Hematopoietic multipotent progenitor cell treated with erythropoietin and hydrocortisone succinate and interleukin-3 and kit ligand, for 6 days (in vitro differentiated cells): ENCODE measurements at places on chromosomes 11 and 22.

DNA sequence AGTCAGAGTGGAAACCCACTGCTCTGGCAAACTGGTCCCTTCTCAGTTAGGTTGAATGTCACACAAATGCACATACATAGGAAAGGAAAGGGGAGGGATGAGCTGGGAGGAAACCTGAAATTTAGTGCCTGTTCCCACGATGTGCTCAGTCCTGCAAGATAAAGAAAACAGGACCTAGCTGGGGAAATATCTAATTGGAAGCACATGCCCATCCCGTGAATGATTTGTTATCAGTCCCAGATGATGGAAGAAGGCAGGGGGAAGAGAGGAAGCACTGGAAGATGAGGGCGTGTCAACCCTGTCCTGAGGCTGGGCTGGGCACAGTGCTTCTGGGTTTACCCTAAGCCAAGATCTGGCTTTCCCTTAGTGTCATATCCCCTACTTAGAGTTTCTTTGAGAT is 173.9 kb downstream of the NAV2 start:
- DNase-seq: no peak

GRCh38 chr22:22818202-22818538 is 69.4 kb upstream of the IGLL5 start:
- no peak for DNase-seq

GRCh38 chr11:126840201-126840886 is 160.2 kb downstream of the KIRREL3 start:
- DNase-seq: no peak

GRCh38 chr11:115700496-115700895 is 196.3 kb upstream of the CADM1 start:
- no peak for DNase-seq

DNA sequence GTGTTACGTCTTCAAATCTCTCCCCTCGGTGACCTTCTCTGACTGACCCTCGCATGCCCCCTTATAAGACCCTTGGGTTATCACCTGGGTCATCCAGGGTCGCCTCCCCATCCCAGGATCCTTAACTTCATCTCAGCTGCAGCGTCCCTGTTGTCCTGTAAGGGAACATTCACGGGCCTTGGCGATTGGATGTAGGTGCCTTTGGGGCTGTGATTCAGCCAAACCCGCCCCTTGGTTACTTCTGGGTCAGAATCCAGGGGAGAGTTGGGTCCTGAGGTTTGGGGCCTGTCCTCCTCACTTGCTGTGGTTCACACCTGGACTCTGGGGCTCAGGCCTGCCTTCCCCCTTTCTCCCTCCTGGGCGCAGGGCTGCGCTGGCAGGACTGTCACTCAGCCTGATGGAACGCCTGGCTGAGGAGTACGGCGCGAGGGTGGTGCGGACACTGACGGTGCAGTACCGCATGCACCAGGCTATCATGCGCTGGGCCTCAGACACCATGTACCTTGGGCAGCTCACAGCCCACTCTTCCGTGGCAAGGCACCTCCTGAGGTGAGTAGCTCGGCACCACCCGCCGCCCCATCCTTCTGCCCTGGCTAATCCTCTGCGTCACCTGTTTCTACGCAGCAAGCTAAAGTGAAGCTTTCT is 29.4 kb downstream of the IGHMBP2 start:
- DNase-seq: no peak

DNA sequence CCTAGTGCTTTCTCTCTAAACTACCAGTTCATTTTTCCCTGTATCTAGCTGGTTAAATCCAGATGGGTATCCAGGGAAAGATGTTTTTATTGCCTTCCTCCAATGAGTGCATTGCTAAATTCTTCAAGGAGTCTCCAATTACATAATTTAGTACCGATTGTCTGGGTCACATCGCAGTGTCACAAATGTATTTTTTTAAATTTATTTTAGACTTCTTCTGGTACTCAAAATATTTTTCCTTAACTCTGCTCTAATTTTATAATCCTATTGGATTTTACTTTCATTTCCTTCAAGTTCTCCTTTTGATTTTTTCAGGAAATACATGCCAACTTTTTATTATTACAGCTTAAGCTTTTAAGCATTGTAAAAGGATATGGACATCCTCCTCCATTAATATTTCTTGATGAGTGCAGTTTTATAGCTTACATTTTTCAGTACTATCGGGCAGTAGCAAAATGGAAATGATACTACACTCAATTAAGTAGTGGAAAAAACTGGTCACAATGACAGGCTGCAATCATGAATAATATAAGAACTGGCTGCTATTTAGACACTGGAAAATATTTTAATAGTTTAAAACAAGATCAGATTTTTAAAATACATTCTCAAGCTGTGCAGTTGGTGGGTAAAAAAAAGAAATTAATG is 20.3 kb downstream of the BBOX1 start:
- no peak for DNase-seq

DNA sequence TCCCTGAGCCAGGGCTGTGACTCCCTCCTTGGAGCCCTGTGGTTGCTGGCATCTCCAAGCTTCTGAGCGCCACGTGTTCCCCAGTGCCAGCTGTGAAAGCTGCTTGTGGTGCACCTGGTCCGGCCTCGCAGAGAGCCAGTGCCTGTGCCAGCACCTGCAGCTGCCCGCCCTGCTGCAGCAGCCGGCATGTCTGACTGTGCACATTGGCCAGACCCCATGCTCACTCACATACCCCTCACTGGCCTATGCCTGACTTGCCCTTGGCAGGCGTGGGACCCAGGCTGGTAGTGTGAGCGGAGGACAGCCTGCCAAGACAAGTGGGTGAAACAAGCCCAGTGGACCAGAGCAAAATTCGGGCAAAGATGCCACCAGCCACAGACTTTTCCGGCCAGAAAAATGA is 9.8 kb downstream of the MRPL48 start:
- DNase-seq: no peak

DNA sequence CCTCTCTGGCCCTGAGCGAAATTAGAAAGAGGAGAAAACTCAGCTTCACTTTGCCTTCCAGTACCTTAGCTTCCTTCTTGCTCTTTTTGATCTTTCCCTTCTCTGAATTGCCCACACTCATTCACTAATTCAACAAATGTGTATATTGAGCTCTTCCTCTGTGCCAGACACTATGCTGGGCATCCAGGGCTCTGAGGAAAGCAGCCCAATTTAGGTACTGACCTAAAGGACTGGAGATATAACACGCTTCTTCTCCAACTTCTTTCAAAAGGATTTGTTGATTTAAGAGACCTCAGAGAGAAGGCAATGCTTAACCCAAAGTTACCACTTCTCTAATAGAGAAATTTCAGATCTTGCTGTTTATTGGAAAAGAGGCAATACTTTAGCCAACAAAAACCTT is 103.6 kb downstream of the TMPRSS5 start:
- DNase-seq: no peak

DNA sequence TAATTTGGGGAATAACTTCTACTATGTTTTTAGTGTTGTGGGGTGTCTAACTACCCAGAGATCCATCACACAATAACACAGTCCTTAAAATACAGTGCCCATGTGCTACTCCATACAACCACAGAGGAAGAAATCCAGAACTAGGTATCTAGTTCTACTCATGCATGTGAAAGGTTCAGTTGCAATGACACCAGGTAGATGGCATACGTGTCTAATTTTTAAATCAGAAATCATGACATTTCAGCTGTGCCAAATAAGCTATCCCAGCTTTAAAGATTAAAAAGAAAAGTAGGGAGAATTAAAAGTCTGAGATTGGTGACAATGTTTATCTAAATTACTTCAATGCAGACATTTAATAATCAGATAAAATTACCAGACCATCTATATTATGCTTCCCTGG is 122.2 kb downstream of the CD44 start:
- DNase-seq: no peak

DNA sequence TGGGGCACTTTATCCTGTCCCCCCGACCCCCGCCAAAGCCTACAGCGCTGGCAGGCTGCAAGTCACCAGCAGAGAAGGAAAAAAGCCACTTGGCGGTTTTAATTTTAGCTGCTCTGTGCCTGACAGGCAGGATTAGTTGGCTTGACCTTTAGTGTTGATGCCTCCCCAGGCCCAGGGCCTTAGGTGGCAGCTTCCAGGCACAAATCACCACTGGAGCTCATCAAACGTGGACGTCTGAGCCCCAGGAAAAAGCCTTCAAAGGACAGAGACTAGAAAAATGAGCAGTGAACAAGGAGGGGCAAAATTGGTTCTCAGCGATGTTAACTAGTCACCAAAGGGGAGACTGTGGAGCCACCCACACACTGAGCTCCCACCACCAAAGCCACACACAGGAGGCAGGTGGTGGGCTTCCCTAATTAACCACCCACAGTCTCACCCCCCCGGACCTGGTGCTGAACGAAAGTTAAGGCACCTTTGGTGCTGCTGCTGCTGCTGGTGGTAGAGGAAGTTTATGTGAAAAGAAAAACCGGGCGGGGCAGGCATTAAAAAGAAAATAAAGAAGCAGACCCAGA is 4.4 kb upstream of the PYGM start:
- no peak for DNase-seq

- DNase-seq: peak; percentile 77
Observed at GRCh38 chr22:19959043-19959586, 17.5 kb upstream of the TXNRD2 start.

- DNase-seq: peak; percentile 53
Observed at GRCh38 chr11:206526-207207, 532 bp downstream of the BET1L start.

GRCh38 chr11:35935390-35935789 is 8.5 kb upstream of the LDLRAD3 start:
- no peak for DNase-seq

DNA sequence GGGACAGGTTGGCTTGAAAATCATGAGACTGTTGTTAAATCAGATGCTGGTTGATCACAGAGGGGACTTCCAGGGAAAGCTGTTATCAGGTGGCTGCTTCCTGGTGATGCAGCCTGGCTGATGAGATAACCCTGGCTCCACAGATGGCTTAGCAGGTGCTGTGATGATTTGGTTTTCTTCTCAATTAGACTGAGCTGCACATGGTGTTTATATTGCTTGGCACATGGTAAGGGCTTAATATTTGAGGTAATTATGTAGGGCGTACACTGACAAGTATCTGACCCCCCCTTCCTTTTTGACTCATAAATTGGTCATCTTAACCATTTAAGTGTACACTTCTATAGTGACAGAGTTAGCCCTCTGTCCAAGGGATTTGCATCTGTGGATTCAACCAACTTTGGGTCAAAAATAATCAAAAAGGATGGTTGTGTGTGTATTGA is 7.0 kb downstream of the RPS3 start:
- peak; percentile 82 for DNase-seq

DNA sequence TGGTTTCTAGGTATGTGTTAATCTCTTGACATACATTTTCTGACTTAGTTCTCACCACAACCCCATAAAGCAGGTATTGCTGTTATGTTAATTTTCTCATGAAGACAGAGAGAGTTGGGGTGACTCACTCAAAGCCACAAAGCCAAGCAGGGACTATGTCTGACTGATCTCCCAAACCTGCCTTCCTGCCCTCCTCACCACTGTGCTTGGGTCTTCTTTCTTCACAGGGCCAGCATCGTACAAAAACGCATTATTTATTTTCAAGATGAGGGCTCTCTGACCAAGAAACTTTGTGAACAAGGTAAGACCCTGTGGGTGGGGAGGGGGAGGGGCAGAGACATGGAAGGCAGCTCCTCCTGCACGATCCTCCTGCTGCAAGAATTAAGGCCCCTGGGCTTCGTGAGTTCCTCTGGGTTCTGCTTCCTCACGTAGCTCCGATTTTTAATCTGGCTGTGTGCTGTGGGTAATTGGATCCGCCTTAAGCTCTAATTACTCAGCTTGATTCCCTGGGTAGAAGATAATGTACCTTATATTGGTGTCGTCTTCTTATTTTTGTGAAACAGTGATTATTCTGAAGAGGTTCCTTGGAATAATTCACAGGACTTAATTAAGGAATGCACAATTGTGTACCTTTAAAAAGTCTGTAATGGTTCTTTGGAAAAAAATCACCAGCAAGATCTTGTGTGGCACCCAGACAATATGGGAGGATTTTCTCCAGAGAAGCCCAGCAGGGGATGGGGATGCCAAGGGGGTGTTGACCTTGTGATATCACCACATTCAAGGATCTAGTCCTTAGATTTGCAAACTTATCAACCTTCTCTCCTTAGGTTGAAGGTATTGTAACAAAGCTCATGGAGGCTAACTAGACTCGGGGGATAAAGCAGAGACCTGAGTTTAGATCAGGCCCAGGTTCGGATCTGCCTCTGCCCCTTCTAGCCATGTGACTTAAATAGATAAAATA is 112.9 kb downstream of the SPON1 start:
- peak; percentile 7 for DNase-seq

DNA sequence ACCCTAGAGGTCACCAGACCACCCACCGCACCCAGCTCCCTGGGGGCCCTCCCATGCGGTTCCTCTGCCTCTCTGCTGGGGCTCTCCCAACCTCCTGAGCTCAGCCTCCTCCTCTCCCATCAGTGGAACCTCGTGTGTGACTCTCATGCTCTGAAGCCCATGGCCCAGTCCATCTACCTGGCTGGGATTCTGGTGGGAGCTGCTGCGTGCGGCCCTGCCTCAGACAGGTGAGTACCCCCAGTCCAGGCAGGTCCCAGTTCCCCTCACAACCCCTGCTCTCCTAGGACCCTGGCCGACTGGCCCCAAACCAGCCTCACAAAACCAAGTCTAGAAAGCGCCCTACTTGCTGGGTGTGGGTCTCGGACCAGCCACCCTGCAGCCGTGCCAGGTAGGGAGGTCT is 1.6 kb downstream of the SLC22A12 start:
- no peak for DNase-seq

- DNase-seq: no peak
Observed at GRCh38 chr11:63923319-63923718, 6.4 kb upstream of the RCOR2 start.

- no peak for DNase-seq
Observed at GRCh38 chr22:40028098-40028425, 33.3 kb downstream of the FAM83F start.

DNA sequence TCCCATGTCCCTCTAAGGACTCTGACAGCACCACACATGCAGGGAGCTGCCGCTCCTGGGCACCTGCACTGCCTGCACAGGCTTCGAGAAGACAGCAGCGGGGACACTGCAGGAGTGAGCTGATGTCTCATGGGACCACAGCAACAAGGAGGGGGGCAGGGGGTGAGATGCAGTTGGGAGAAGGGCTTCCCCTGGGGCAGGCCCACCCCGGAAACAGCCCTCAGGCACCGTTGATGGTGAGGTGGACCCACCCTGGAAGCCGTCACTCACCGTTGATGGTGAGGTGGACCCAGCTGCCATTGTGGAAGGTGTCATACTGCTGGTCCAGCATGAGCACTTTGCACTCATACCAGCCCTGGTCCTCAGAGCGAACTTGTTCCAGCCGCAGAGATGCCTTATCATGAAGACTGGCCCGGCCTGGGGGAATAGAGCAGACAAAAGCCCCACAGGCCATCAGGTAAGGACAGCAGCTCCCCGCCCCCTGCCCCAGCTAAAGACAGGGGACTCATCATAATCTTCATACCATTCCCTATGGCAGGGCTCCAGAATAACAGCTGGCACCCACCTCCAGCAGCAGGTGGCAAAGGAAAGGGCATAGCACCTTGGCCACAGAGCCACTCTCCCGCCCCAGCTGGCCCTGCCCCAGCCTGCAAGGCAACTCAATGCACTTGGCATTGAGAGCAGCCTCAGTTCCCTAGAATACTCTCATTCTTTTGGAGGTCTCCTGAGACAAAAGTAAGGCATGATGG is 12.6 kb downstream of the IGSF9B start:
- DNase-seq: no peak
